ENCODE measurements at places on chromosomes 4 and X.
A peak's percentile ranks its signal among the peaks of the same experiment; 100 is the strongest.

- DNase-seq, result no peak
These were observed 132.6 kb downstream of the FHIP1A start for GRCh38 chr4:151541389-151542071.

- DNase-seq, result no peak
These were observed 70.9 kb downstream of the PDHA2 start for GRCh38 chr4:95910749-95911148.

DNA sequence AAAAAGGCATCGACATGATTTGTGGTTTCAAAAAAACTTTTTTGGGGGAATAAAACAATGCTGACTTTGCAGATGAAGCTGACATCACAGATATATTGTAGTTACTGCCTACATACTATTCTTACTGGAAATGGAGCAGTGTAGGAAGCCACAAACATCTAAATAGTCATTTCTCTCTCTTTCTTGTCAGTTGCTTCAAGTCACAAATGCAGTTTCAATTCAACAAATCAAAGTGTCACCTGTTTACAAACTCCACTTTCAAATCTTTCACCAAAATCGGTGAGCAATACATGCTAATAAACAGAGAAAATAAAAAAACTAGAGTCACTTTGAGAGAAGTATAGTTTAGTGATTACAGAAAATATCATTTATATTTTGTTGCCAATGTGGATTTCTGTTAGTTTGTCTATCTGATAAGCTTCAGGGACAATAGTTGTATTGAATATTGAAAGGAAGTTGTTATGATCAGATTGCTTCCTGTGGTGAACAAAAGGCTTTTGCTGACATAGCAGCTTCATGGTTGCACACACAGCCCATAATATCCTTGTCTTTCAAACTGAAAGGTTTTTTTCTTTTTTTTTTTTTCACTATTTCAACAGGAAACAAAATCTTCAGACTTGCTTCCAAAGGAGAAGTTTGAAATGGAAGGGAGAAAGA is 49.7 kb upstream of the PTPN13 start:
- no peak for DNase-seq

DNA sequence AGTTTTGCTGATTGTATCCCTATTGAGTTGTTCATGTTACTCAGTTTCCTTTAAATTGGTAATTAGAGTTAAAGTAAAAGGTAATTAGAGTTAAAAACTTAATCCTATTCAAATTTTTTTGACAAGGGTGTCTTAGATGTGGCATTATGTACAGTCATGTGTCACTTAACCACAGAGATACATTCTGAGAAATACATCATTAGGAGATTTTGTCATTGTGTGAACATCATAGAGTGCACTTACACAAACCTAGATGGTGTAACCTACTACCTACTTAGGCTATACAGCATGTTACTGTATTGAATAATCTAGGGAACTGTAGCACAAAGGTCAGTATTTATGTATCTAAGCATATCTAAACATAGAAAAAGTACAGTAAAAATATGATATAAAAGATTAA is 39.2 kb downstream of the BEX3 start:
- no peak for DNase-seq

GRCh38 chr4:89528526-89529133 is 221.0 kb upstream of the GPRIN3 start:
- DNase-seq, result no peak

DNA sequence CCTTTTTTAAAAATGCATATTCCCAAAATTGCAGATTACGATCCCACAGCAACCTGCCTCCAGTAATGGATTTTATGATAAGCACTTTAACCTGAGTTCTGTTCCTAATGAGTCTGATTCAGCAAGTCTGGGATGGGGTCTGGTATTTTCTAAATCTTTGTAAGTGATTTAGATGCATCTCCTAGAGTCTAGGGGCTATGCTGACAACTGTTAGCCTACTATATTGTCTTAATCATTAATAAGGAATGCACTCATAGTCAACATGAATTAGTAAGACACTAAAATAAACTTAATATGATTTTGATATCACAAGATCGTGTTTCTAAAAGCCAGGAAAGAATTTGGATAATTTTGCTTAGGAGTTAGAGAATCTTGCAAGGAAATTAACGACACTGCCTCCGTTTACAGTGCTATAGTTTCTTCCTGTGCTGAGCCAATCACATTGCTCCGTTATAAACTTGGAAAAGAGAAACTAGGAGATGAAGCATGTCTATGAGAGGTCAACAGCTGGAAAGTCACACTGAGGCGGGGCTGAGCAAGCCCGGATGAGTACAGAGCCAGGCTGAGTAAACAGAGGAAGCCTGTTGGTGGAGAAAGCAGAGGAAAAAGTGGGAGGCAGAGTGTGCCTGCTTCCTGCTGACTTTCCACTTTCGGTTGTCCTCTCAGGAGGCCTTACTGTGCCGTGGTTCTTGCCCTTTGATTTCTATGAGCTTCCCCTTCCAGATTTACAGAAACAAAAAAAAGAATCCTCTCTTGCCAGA is 5.4 kb downstream of the SCARB2 start:
- DNase-seq, result no peak

- DNase-seq, result no peak
These were observed 108.8 kb downstream of the SPRY1 start for GRCh38 chr4:123505095-123506010.

DNA sequence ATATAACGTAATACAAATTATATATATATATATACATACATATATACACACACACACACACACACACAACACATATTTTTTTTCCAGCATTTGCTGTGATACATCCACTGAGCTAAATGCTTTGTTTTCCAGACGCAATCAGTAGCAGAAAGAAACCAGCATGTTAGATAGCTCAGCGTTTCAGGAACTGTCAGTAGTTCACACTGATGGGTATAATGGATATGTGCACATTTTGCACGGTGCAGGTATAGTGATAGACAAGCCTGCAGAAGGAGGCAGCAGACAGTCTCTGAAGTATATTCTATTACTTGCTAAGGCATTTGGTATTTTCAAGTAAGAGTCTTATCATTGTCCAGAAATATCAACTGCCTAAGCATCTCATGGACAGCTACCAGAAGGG is 741.6 kb upstream of the HS3ST1 start:
- no peak for DNase-seq

GRCh38 chrX:11683057-11683456 is 17.3 kb upstream of the ARHGAP6 start:
- no peak for DNase-seq

DNA sequence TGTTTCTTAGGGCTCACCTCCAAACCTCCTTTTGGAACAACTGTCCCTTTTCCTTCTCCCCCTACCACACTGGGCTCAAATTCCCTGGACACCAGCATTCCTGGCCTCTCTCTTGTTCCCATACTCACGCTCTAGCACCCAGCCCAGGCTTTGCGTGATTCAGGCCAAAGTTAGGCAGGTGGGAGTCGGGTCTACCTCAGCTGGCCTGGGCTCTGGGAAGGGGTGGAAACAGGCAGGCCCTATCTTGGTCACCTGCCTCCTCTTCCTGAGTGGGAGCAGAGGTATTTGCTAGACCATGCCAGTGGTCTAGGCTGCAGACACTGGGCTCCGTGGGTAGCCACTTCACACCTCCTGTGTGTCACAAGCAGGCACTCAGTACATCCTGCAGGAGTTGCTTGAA is 211.1 kb upstream of the MAMLD1 start:
- peak; percentile 79 for DNase-seq

DNA sequence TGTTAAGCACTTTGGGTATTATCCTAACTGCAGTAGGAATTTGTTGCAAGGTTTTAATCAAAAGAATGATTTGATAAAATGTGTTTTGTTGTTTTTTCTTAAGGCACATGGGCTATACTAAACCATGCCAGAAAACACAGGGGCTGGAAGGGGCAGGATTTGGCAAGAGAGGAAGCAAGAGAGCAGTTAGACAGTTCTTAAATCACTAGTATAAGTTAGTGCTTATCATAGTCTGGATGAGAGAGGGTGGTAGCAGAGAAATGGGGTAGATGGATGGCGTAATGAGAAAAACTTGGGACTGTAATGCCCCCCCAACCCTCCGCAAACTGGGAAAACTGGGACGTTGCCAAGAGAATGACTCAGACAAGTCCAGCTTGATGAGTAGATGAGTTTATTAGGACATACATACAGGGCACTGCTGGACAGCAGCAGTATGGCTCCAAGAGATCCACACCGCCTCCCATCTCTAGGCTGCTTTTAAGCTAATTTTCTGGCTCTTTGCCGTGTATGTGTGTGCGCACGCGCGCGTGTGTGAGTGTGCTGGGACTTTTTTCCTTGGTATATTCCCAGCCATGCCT is 151.5 kb downstream of the PDLIM5 start:
- no peak for DNase-seq

- DNase-seq, result no peak
These were observed 216.1 kb downstream of the STK32B start for GRCh38 chr4:5267408-5267807.

DNA sequence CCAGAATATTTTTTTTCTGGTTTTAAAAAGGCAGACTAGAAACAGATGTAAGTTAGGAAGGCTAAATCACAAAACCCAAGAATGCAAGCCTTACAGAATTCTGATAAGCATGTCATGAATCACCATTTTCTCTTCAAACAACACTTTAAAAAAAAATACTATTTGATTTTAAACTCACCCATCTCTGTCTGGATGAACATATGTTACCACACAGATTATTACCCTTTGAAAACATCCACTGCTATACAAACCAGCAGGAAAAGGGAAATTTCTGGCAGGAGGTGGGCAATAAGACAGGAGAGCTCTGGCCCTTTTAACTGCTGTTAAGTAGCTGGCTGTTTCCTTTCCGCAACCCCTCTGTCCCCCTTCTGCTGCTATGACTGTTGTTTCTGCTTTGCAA is 317.7 kb upstream of the NOCT start:
- DNase-seq, result no peak

DNA sequence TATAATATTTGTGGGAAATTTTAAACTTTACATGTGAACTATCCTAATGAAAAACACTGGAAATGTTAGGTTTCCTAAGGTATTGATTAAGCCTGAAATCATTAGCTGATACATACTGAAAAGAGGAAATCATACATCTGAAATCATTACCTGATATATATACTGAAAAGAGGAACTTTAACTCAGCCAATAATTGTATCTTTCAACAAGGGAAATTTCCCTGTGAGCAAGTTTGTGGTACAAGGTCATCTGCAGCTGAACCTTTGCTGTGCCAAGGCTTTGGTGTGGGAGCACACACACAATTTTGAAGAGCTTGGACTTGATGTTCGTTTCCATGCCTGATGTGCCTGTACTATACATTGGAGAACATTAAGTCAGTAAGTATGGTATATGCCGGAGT is 131.9 kb upstream of the USP9X start:
- DNase-seq, result no peak

GRCh38 chr4:57607566-57608180 is 497.5 kb upstream of the IGFBP7 start:
- no peak for DNase-seq

Measured in vagina (tissue), 2 donors.